ENCODE measurements at places on chromosomes 4 and X.

DNA sequence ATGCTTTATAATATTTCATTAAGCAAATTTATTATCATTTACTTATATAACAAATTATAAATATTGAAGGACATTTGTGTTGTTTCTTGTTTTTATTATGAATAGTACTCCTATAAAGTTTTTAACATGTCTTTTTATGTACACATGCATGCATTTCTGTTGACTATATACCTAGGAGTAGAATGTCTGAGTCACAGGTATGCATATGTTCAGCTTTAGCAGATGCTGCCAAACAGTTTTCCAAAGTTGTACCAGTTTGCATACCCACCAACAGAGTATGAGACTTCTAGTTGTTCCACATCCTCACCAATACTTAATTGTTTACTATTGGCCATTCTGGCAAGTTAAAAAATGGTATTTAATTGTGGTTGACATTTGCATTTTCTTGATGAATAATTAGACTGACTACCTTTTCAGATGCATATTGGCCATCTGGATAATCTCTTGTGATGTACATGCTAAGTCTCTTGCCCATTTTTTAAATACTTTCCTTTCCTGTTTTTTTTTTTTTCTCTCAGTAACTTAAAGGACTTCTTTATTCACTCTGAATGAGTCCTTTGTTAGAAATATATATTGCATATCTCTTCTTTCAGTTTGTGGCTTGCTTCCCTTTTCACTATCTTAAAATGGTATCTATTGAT, 132.2 kb upstream of the TRIM2 start:
- DNase-seq, result no peak

DNA sequence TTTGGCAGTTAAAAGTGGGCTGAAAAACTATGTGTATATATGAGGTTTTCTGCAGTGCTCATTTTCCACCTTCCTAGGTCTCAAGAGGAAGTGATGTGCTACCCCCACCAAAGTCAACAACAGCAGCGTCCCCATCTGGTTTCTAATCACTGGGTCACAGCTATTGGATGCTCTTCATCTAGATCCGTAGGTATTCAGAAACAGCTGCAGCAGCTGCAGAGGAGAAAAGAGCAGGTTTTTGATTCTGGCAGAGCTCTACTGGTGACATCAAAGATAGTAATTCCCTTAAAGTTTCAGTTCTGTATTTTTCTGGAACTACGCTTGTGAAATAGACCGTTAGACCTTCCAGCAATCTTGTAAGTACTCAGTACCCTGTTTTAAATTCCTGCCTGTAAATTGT, 5.8 kb upstream of the GUCY2F start:
- DNase-seq, result no peak

DNA sequence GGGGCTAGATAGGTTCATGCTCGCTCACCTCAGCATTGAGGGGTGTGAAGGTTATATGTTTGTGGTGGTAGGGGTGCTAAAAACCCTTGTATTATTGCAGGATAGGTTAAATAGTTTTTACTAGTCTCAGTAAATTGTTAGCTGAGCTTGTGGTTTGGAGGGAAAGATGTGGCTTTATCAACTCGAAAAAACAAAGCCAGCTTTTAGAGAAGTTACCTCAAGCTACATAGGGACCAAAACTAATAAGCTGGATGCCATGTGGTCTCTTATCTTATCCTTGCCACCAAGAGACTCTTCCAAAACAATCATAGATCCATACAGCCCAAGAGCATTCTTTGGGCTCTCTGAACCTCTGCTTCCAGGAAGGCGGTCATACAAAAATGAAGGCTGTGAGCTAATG, 29.2 kb downstream of the MSN start:
- DNase-seq, result no peak

DNA sequence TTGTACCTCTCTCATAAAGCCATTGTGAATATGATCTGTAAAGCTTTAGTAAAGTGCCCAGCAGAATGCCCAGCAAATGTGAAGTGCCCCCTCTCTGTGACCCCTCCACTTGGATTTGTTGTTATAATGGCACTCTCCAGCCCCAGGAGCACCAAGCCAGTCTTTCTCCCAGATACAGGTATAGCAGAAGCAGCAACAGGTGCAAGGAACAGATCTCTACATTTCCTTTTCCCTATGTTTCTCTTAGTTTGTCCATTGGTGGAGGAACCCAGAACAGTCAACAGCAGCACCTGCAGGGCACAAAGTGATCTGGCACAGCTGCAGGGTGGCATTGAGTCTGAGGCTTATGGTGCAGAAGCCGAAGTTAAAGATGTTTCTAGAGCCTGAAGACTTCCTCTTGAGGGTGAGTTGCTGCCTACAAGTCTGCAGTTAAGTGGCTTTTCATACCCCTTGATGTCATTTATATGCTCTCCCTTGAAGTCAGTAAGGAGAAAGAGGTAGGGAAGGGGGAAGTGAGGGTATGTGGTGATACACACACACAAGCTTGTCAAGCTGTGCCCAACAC, 16.1 kb upstream of the CXCL3 start:
- DNase-seq, result no peak

DNA sequence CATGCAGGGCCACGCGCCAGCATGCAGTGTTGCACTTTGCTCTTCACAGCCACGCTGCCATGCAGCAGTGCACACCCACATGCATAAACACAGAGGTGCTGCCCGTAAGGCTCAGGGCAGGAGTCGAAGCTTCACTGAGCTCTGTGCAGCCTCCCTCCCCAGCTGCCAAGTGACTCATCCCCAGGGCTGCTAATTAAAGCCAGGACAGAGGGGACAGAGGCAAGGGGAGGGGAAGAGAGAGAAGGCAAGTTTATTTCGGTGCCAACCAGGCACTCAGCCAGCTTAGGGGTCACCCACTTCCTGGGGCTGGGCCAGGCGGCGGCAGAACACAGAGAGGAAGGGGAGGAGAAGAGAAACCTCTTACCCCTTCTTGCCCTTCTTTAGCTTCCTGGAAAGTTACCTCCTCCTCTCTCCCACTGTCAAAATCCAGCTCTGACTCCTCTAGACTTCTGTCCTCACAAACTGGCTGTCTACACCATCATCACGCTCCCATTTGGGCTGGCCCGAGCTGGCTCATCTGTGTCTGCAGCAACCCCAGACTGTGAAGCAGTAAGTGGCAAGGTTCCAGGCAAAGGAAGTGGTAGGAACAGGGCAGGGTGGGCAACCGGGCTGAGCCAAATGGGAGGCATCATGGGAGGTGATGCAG, 6.2 kb upstream of the IQSEC2 start:
- no peak for DNase-seq

GRCh38 chrX:47187106-47187677, 6.4 kb upstream of the UBA1 start:
- no peak for DNase-seq

GRCh38 chr4:100898844-100899243, 381.0 kb upstream of the EMCN start:
- no peak for DNase-seq

GRCh38 chrX:150050387-150050786, 112.1 kb upstream of the EOLA2 start:
- no peak for DNase-seq

DNA sequence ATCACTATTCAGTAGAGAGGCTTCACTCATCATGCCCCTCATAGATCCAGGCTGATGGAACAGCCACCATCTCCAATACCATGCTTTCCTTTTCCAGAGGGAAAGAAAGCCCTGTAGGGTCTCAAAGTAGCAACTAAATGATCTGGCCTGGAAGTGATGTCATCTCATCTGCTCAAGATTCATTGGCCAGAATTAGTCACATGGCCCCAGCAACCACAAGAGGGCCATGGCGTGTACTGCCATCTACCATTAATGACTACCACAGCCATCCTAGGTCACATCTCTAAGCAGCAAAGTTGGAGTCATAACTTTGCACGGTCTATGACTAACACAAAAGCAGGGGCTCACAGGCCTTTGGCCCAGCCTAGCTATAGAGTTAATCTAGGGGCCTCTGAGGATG, 194.8 kb downstream of the KIT start:
- DNase-seq, result no peak

GRCh38 chr4:24594887-24595286, 10.5 kb upstream of the DHX15 start:
- DNase-seq, result no peak

DNA sequence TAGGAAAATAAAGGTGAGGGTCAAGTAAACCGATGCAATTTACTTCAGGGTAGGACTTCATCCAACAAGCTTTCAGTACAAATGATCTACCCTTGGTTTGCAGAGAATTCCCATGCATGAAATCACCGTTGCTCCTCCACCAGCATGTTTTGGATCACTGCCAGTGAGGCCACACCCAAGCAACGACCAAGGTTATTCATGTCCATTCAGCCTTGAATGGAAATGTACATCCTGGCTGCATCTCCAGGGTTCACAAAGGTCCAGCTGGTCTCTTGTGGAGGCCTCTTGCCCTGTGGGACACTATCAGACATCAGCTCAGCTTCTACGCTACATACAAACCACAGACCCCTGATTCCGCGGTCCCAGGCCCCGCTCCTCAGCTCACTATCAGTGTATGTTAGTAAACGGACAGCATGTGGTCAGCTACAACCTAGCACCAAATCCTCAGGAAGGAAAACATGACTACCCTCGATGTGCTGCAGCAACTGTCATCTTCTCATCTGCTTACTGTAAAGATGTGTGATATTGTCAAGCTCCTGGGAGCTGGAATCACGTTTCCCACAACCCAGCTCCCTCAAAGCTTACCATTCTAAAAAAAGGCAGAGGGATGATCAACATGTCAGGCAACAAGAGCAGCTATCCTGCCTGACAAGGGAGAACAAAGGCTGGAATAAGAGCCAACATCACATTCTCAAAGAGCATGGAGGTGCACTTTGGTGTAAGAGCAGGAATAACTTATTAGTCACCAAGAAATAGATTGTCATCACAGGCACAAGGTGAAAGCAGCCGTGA, 4.9 kb downstream of the LYAR start:
- DNase-seq, result no peak

DNA sequence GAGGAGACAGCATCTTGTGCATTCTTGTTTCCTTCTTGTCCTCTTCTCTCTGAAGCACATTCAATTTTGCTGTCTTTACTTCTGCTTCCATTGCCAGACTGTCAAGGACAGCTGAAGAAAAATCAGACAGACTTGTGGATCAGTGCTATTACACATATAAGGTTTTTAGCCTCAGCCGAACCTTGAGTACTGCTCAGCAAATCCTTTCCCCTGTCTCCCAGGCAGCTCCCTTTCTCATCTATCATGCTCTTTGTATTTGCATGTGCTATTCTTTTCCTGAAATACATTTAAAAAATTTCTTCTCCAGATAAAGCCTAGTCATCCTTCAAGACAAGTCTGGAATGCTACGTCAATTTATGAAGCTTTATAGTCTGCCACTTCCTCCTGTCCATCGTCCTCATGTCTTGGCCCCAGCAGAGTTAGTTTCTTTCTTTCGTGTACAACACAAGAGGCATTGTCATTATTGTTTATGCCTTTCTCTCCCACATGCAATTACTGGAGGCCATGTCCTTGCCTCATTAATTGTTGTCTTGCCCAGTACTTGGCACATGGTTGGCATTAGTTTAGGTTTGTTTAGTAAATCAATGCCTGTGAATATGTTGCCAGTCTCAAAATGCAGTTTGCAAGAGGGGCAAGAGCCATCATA, 45.1 kb downstream of the ADGRL3 start:
- DNase-seq, result no peak

- DNase-seq, result no peak
These were observed 140.4 kb downstream of the MID1IP1 start for GRCh38 chrX:38941675-38942074.

All from activated T-helper 9 cell treated with anti-CD3 and anti-CD28 coated beads, Interleukin-2, amount 50 U/mL, for 16 hours (primary cell).